Coronary artery (tissue), 2 donors: ENCODE measurements at places on chromosomes 13 and 19.

DNA sequence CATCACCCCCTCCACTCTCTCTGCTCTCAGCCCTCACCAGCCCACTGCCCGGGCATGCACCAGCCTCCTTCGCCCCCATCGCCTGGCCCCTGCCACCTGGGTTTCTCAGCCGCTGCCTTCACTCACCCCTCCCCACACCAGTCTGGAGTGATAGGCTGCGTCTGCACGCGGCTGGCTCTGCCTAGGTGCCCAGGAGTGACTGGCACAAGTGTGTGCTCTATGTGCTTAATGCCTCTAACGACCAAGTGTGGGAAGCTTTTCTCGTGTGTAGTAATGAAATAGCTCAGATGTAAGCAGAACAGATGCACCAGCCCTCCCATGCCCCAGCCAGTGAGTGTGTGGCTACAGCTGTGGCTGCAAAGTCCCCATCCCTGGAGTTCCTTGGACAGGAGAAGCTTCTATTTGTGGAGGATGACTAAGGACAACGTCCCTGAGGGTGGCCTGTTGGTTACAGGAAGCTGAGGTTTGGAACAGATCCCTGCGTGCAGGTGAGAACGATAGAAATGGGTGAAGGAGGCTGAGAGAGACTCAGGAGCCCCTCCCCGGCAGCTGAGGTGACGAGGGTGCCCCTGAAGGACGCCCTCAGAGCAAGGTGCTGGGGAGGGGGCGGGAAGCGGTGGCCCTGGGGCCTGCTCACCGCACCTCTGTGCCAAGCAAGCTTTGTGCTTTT, 35.6 kb downstream of the ATP11A start:
- DNase-seq, result no peak

GRCh38 chr13:98349731-98350305, 172.7 kb upstream of the RNF113B start:
- no peak for DNase-seq

- no peak for DNase-seq
Measured at GRCh38 chr13:107299717-107300116, 731.8 kb upstream of the ARGLU1 start.

DNA sequence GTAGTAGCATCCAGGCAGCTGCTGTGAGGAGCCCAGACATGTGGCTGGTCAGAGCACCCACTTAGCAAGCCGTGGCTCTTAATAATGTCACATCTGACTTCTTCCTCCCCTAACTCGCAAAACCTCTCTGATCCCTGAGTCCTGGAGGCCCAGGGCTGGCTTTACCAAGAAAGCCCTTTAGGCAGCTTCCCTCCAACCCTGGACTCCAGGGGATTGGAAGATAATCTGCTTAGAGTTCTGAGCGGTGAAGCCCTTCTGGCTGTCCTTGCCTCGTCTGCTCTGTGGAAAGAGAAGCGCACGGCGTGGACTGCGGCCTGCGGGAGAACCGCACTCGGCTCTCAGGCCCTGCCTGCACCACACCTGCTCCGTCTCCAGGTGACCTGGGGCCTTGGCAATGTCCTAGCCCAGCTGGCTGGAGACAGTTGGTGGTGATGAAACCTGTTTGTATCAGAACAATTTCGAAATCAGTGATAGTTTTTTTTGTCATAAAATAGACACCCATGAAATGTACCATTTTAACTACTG, 64.5 kb upstream of the MCF2L start:
- no peak for DNase-seq

- DNase-seq, result no peak
Measured at GRCh38 chr13:110268061-110268460, 38.9 kb downstream of the COL4A1 start.

DNA sequence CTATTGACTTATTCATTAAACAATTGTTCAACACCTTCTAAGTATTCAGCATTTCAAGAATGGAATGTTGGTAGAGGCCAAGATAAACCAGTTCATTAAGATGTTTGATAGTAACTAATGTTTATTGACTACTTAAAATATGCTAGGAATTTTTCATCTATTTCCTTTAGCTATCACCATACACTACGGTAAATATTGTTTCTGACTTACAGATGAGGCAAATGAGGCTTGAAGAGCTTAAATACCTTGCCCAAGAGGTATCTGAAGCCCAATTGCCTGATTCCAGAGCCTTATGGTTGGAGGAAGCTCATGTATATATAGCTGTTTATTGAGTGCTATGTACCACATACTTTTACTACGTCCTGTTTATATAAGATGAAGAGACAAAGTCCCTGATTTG, 286.2 kb downstream of the NDFIP2 start:
- no peak for DNase-seq

DNA sequence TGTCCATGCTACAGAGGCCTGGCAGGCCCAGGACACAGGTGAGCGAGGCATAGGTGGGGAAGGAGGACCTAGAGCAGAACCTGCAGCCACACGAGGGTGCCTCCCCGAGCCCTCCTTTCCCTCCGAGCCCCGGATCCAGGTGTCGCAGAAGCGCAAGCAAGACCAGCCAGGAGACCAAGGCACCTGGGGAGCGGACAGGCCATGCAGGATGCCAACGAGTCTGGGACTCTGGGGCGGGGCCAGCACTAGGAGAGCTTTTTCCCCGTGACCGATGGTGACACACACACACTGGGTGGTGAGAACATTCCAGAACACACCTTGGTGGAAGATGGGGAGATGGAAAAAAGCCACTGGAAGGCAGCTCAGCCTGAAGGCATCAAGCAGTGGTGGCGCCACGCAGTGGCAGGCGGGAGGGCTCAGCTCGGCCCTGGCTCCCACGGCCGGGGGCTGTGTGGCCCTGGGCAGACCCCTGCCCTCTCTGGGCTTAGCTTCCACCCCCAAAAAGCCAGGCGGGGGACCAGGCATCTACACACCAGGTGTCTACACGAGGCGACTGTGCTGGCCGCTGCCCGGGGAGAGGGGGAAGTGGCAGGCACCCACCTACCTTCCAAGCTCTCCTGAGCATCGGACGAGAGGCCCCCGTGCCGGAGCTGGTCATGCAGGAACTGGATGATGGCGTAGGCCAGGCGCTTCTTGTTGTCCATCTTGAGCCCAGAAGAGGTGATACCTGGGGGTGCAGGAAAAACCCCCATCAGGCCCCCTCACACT, 14.5 kb downstream of the SGTA start:
- DNase-seq, result no peak

DNA sequence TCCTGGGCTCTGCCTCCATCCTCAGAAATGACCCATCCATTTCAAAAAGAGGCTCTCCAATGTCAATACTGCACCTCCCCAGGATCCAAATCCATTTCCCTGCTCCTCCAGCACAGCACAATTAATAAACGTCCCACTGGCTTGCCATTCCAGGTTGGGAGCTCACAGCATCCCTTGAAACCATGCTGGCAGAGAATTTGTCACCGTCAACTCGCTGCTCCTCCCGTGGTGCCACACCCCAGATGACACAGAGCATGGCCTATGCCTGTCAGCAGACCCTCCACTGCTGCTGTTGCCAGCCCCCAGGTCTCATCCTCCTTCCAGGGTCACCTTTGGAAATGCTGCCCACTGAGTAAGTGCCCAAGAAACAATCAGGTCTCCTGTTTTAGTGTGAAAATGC, 53.0 kb upstream of the UQCRFS1 start:
- peak; percentile 38 for DNase-seq

DNA sequence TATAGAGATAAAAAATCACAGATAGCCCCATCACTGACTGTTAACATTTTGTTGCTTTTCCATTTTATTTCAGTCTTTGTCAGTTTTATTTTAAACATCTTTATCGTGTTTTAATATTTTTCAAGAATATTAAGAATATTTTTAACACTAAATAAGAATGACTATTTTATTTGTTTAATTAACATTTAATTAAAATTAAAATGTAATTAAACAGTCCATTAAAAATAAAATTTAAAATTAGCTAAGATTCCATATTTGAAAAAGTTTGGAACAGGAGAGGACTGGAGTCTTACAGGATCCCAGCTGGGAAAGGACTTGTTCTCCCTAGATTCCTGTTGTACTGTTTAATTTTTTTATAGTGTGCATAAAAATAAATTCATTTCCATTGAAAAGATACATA, 54.5 kb downstream of the RGCC start:
- DNase-seq, result no peak

DNA sequence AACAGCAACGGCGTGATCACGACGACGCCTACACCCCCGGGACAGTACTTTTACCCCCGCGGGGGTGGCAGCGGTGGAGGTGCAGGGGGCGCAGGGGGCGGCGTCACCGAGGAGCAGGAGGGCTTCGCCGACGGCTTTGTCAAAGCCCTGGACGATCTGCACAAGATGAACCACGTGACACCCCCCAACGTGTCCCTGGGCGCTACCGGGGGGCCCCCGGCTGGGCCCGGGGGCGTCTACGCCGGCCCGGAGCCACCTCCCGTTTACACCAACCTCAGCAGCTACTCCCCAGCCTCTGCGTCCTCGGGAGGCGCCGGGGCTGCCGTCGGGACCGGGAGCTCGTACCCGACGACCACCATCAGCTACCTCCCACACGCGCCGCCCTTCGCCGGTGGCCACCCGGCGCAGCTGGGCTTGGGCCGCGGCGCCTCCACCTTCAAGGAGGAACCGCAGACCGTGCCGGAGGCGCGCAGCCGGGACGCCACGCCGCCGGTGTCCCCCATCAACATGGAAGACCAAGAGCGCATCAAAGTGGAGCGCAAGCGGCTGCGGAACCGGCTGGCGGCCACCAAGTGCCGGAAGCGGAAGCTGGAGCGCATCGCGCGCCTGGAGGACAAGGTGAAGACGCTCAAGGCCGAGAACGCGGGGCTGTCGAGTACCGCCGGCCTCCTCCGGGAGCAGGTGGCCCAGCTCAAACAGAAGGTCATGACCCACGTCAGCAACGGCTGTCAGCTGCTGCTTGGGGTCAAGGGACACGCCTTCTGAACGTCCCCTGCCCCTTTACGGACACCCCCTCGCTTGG, 966 bp downstream of the JUNB start:
- DNase-seq, result peak; percentile 85

- DNase-seq, result no peak
Measured at GRCh38 chr13:65727070-65727469, 1503.1 kb downstream of the PCDH9 start.

DNA sequence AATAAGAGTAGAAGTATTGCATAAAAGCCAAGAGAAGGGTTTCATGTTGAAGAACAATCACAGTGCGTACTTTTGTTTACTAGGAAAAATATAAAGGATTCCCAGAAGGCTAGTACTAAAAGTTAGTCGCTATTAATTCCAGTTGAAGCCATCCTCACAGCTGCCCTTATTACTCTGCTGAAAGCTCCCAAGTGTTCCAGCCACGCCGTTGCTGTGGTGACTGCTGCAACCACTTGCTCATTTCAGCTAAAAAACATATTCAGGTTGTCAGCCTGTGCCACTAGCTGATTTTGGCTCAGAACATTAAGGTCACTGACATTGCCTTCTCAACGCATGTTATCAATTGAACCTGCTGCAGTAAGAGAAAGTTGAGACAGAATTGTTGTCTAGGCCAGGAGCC, 87.1 kb upstream of the FNDC3A start:
- DNase-seq, result no peak

DNA sequence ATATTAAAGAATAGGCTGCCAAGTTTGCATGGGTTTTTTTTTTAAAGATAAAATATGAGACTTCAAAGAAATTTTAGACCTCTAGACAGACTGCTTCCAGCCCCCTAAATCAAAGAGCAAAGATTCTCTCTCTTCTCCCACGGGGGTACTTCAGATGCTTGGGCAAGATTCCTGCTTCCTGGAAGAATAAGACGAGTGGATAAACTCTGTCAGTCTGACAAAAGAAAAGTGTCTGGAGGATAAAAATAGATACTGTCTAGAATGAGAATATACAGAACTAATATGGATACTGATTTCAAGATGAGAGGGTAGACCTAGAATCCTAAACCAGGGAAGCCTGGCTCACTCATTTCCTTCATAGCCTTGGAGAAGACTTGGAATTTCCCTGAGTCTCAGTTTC, 435.1 kb downstream of the FOXO1 start:
- DNase-seq, result no peak

DNA sequence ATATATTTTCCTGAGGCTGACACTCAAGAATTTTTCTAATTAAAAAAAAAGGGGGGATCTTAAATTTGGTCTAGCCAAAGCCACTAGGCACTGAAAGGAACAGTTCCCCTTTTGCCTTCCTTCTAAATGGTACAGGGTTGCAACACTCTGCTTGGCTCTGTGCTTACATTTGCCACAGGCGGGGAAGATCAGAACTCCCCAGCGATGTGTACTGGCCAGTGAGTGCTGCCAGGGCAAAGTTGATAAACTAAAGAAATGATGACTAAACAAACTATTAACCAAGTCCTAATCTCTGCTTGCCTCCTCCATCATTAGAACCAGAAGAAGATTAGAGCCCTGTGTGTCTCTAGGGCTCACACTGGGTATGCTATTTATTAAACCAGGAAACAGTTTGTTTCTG, 75.3 kb upstream of the SCEL start:
- no peak for DNase-seq

- no peak for DNase-seq
Measured at GRCh38 chr13:107284173-107284572, 716.2 kb upstream of the ARGLU1 start.

DNA sequence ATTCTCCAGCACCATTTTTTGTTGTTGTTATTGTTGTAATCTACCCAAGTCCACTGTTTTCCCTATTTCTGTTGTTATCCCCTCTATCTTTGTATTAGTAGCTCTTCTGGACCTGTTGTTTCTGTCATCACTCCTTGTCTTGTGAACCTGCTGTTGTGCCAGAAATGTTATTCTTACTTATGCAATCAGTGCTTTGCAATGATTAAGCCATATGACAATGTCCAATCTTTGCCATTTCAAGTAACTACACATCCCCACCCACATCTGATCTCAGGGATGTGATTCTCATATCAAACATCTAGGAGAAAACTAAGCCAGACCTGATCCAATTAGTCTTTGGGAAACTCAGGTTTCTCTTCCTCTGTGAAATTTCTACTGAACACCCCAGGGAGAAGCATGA, 472.6 kb upstream of the KLHL1 start:
- no peak for DNase-seq

GRCh38 chr13:113151745-113152690, 6.4 kb upstream of the PROZ start:
- peak; percentile 73 for DNase-seq

GRCh38 chr19:2699413-2700140, 2.9 kb downstream of the GNG7 start:
- DNase-seq, result no peak

DNA sequence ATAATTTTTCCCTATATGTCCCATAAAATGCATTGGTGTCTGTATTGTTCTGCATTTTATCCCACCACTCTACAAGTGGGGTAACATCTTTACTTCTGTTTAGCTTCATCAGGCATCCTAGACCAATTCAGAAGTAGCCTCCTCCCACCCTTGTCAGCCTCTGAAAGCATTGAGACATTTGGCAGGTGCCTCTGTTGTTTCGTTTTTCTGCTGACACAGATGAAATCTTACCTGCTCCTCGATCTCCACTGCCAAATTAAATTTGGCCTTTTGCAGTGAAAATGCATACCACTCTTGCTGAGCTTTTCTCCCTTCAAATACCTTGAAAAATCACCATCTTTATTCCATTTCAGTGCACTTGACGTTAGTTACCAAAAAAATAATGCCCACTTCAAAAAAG, 83.5 kb upstream of the STARD13 start:
- no peak for DNase-seq

- DNase-seq, result no peak
Measured at GRCh38 chr13:55660851-55661250, 1479.9 kb upstream of the PRR20A start.

GRCh38 chr13:41460930-41461329, 3.6 kb downstream of the RGCC start:
- no peak for DNase-seq
